Cardiac atrium fibroblast (primary cell): ENCODE measurements at places on chromosomes 16 and 17. TPM values are rescaled to one million over a fixed set of nuclear protein-coding genes. Genes with fewer than 3 reads are reported as not detected.

CCR7 gene
- total RNA-seq: not detected in 2 replicates

SDR42E1 gene
- not detected in 2 replicates for total RNA-seq

SPATA22 gene
- total RNA-seq: not detected in 2 replicates

PDE6G gene
- total RNA-seq: not detected in 2 replicates

FOXC2 gene
- 2.2 and 4.9 TPM in 2 replicates for total RNA-seq

TBC1D3B gene
- 1.9 TPM in 1 of 2 replicates, not detected in the other for total RNA-seq

C17orf78 gene
- not detected in 2 replicates for total RNA-seq

SLC6A2 gene
- not detected in 2 replicates for total RNA-seq

KCNAB3 gene
- total RNA-seq: 0.18 TPM in 1 of 2 replicates, not detected in the other

OR2C1 gene
- total RNA-seq: not detected in 2 replicates

MPDU1 gene
- 156 and 212 TPM in 2 replicates for total RNA-seq

LGALS9B gene
- total RNA-seq: not detected in 2 replicates

SP6 gene
- 0.16 TPM in 1 of 2 replicates, not detected in the other for total RNA-seq

ADAP2 gene
- 0.49 and 0.54 TPM in 2 replicates for total RNA-seq

KCNH4 gene
- total RNA-seq: not detected in 2 replicates

ARL5C gene
- total RNA-seq: not detected in 2 replicates

APOH gene
- not detected in 2 replicates for total RNA-seq

STARD3 gene
- total RNA-seq: 26.5 and 34.8 TPM in 2 replicates

ABI3 gene
- total RNA-seq: 0.36 and 0.49 TPM in 2 replicates

ABR gene
- total RNA-seq: 30.5 and 36.5 TPM in 2 replicates

RSKR gene
- 0.81 and 6.0 TPM in 2 replicates for total RNA-seq

DRC7 gene
- total RNA-seq: not detected in 2 replicates

TMIGD1 gene
- not detected in 2 replicates for total RNA-seq
